ENCODE measurements at places on chromosomes 1 and 21.
A peak's percentile ranks its signal among the peaks of the same experiment; 100 is the strongest.

GRCh38 chr1:234154320-234155251 is 218.7 kb upstream of the COA6 start:
- DNase-seq: peak; percentile 77

DNA sequence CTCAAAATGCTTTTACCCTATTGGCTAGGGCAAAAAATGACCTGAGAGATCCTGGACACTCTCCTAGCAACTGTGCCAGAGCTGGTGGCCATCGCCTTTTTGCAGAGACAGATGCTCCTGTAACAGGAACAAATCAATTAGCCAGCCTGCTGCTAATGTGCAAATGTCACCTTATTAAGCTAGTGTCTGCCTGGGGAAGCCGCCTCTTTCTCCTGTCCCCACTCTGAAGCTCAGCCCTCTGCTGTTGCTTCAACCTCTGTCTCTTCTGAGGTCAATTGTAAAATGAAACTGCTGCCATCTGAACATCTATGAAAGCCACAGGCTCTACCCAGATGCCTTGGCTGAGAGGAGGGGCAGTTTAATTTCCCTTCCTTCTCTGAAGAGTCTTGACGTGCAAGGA is 85.5 kb upstream of the CACNA1E start:
- no peak for DNase-seq

GRCh38 chr1:201376464-201377374 is 761 bp downstream of the TNNT2 start:
- DNase-seq: peak; percentile 11

DNA sequence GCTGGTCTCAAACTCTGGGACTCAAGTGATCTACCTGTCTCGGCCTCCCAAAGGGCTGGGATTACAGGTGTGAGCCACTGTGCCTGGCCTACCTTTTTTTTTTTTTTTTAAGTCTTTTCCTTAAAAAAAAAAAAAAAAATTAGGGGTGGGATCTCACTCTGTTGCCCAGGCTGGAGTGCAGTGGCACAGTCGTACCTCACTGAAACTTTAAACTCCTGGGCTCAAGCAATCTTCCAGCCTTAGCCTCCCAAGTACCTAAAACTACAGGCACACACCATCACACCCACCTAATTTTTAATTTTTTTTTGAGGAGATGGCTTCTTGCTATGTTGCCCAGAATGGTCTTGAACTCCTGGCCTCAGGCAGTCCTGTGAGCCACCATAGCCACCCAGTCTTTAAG is 38.5 kb downstream of the RNF2 start:
- no peak for DNase-seq

GRCh38 chr1:12769031-12769430 is 4.5 kb upstream of the PRAMEF12 start:
- DNase-seq: no peak

- DNase-seq: no peak
Measured at GRCh38 chr1:55484173-55484572, 269.0 kb upstream of the USP24 start.

DNA sequence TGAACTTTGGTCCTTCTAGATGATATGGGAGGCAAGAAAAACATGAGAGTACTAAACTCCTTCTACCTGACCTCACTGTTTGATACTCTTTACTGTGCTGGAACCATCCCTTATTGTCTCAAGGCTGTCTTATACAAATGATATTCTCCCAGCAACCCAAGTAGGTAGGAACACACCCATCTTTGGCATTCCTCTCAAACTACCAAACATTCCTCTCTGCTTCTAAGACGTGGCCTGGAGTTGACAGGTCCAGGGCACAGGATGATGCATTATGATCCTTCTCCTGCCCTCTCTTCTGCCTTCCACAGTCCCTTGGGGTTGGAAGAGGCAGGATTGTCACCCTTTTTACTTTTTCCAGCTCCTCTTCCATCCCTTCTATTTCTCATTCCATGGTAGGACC is 90.5 kb downstream of the SPATA17 start:
- no peak for DNase-seq

- DNase-seq: no peak
Measured at GRCh38 chr21:30880914-30881313, 466 bp downstream of the KRTAP11-1 start.

GRCh38 chr1:78408810-78409209 is 82.0 kb upstream of the PTGFR start:
- DNase-seq: peak; percentile 71

- DNase-seq: no peak
Measured at GRCh38 chr1:4408380-4408779, 246.0 kb upstream of the AJAP1 start.

- peak; percentile 56 for DNase-seq
Measured at GRCh38 chr1:24558902-24559791, 3.3 kb downstream of the NCMAP start.

- DNase-seq: no peak
Measured at GRCh38 chr1:225347123-225347683, 80.6 kb downstream of the LBR start.

GRCh38 chr1:156410740-156411139 is 41.7 kb downstream of the RHBG start:
- no peak for DNase-seq

DNA sequence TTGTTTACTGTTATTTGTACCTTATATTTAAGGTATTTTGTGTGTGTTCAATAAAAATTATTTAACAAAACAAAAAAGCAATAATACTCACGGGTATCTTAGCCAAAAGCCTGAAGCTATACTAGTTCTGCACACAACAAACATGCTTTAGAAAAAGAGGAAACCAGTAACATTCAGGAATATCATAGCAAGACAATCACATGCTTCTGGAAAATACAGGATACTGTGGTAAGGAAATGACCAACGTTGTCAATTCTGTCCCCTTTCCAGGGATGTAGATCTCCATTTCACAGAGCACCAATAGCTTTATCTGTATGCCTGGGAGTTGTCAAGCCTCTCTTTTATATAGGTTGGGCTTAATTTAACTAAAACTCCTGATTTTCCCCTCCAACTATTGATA is 288.4 kb downstream of the SMYD3 start:
- no peak for DNase-seq

DNA sequence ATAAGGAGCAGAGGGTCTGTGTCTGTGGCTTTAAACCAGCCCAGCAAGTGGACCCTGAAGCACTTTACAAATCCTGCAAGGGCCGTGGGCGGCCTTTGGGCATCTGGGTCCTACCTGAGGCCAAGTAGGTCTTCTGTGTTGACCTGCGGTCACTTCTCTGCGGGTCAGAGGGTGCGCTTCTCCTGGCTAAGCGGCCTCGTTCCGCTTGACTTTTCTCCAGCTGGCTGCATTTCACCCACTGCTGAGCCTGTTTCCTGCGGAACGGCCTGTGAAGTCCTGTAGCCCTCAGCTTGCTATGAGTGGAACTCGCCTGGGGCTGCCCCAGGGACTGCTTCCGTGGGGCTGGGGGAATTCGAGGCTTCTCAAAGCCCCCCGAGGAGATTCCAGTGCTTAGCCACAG is 43.3 kb downstream of the SLC37A1 start:
- no peak for DNase-seq

DNA sequence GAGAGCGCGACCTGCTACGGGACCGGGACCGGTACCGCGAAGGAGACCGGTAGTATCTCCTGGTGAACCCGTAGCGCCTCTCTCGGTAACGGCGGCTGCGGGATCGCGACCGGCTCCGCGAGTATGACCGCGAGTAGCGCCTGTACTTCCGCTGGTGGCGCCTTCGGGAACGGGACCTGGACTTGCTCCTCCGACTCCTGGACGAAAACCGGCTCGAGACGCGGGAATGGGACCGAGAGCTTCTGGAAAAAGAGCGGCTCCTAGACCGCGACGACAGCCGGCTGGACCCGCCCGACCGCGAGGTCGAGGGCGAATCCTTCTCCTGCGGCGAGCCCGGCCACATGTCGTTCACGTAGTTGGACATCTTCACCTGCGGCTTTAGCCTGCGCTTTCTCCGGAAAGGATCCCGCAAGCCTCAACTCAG is 642 bp downstream of the RSRP1 start:
- DNase-seq: no peak

- DNase-seq: no peak
Measured at GRCh38 chr1:207345644-207346477, 24.4 kb downstream of the CD55 start.

DNA sequence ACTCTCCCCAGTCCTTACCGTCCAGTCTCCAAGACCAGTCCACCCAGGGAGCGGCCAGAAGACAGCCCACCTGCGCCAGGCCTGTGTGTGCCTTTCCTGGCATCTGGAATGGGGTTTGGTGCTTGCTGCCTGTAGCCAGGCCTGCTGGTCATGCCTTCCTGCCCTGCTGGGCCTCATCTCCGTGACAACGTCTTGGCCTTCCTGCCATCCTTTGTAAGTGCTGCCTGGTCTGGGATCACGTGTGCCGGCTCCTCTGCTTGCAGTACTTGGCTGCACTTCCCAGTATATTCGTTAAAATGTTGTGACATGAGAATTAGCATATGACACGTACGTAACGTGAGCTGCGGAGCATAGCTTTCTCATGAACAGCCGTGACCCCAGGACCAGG is 145.3 kb upstream of the COL6A1 start:
- no peak for DNase-seq

DNA sequence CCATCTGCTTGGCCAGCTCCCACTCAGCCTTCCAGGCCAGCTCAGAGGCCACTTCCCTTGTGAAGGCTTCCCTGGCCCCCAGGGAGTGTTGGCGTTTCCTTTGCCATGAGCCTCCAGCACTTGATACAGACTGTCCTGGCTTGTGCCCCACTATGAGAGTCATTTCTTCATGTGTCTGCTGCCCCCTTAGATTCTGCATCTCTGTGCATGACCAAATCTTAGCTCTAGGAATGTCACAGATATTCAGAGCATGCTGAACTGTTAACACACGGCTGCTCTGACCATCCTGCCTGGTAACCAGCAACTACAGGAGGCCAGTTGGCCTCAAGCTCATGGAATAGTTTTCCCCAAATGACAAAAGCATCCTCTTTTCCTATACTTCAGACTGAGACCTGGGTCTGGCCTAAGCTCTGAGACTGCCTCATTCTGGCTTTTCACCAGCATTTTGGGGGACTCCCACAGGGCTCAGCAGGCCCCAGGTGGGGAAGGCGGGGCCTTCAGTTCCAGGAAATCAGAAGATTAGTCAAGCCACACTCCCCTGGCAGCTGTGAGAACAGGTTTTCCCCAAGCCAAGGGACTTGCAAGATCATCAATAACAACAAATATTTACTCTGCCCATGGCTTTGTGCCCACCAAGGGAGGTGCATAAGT is 182.6 kb upstream of the EDN2 start:
- no peak for DNase-seq

GRCh38 chr1:98355656-98356383 is 305.7 kb upstream of the SNX7 start:
- peak; percentile 17 for DNase-seq

GRCh38 chr1:110288111-110288510 is 51.1 kb upstream of the RBM15 start:
- DNase-seq: no peak

GRCh38 chr1:203165800-203166161 is 9.8 kb downstream of the MYBPH start:
- DNase-seq: no peak

GRCh38 chr1:94823116-94823515 is 3.0 kb downstream of the SLC44A3 start:
- DNase-seq: no peak

- no peak for DNase-seq
Measured at GRCh38 chr1:159678939-159679338, 35.5 kb downstream of the CRP start.

DNA sequence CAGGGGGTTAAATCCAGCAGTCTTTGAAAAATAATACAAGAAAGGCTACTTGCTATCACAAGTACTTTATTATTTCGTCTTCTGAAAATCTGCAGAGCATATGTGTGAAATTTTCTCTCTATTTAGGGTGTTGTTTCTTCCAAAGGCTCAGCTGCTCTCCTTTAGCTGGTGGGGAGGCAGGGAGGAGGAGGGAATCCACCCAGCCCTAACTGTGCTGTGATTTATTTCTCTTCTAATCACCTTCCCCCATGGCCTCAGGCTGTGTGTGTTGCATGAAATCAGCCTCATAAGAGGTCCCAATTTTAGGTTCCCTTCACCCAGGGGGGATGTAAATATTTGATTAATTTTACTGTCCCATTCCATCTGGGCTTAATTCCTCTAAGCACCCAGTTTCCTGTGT is 77.6 kb upstream of the PGBD5 start:
- no peak for DNase-seq

- DNase-seq: no peak
Measured at GRCh38 chr1:76595024-76595423, 272.3 kb upstream of the ST6GALNAC5 start.

DNA sequence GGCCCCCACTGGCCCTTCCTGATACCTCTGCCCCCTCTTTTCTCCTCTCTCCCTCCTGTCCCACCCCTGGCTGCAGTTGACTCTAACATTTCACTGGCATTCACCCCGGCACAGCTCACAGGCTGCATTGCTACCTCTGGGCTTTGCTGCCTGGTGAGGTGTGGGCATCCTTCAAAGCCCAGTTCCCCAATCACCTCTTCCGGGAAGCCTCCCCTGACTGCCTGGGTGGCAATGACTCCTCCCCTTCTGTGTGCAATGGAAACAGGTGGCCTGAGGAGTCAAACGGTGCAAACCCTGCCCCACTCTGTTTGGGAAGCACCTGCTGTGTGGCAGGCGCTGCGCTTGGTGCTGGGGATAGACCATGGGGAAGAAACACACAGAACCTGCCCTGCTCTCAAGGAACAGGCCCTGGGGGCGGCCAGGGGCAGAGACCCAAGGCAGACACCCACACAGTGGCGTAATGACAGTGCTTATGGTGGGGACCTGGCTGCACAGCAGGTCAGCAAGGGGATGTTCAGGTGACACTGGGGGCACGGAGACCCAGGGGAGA is 39.3 kb upstream of the POFUT2 start:
- no peak for DNase-seq

- DNase-seq: peak; percentile 88
Measured at GRCh38 chr1:206864939-206865671, at the start of gene IL20. Gene IL20 (plus strand): TSS chr1:206865623. CDS start chr1:206865853, 230 bp downstream.

GRCh38 chr1:236638945-236639344 is 34.6 kb upstream of the HEATR1 start:
- DNase-seq: no peak

- no peak for DNase-seq
Measured at GRCh38 chr1:909861-910310, 13.8 kb upstream of the SAMD11 start.

- no peak for DNase-seq
Measured at GRCh38 chr1:4022715-4023114, 122.6 kb upstream of the C1orf174 start.

DNA sequence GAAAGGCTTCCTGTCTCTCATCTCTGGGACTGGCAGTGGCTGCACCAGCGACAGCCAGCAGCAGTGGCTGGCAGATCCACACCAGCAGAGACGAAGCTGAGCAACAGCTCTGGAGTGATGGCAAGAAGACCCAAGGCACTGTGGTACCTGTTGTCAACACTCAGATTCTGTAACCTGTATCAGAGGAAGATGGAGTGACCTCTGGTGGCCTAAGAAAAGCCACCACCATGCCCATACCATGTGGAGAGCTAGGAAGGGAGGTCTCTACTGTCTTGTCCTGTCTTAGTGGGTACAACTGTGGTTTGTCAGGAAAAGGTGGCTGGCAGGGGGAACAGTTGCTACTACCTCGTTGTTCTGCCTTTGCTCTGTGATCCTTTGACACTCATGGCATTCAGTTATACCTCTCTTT is 22.5 kb upstream of the RHBDL2 start:
- DNase-seq: no peak

- no peak for DNase-seq
Measured at GRCh38 chr1:243962541-243962940, 88.5 kb upstream of the ZBTB18 start.
